Activated naive CD4-positive, alpha-beta T cell (primary cell): ENCODE measurements at places on chromosomes 13 and 19.

GRCh38 chr13:94359875-94360274 lies 119.6 kb downstream of the DCT start:
- no peak for DNase-seq

DNA sequence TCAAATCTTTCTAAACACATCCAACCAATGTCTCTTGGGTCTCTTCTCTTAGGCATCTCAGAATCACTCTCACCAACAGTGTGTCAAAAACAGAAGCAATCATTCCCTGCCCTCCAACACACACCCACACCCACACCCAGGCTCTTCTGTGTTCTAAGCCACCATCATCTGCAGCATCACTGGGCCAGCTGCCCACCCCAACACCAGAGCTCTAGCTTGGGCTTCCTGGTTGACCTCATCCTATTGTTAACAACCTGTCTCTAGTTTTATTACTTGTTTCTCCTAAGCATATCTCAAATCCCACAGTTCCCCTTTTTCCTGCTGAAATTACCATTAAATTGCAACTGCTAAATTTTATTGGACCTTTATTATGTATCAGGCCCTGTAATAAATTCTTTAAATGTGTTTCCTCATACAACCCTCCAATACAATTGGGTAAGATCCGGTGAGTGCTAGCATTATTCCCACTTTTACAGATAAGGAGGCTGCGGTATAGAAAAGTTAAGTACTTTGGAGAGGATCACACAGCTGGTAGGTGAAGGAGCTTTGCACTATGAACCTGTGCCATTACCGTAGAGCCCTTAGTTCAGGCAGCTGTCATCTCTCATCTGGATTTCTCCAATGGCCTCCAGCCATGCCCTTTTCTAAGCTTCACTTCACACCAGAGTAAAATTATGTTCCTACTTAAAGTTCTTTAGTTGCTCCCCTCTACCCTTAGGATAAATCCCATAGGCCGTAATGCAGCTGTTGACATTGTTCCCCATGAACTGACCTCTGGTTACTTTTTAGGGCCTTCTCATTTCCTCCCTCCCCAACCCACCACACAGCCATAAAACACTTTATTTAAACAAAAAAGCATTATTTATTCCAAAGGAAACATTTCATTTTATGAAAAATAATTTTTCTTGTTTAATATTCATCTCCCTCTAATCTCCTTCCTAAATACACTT lies 227.7 kb downstream of the B3GLCT start:
- no peak for DNase-seq

GRCh38 chr19:32877977-32878745 lies 8.6 kb upstream of the SLC7A9 start:
- DNase-seq = no peak

GRCh38 chr19:56547535-56547934 lies 8.8 kb downstream of the ZFP28 start:
- no peak for DNase-seq

- DNase-seq = no peak
Measured at GRCh38 chr13:102724923-102725322, 30.1 kb upstream of the METTL21C start.

DNA sequence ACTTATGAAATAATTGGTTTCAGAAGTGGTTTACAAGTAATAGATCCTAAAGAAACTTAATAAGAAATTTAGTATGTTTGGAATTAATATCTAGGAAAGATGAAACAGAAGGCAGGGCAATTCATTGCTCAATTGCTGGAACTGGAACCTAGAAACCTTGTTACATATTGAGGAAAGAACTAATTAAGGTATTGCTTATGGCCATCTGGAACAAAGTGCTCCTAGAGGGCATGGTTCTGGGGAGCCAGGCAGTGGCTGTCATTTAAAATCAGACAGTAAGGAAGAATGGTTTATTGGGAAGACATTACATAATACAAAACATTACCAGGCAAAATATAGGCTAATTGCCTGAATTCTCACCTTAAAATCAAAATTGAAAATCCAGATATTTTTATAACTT lies 224.1 kb downstream of the SLITRK6 start:
- no peak for DNase-seq

- DNase-seq = no peak
Measured at GRCh38 chr19:4598712-4599111, 39.2 kb upstream of the SEMA6B start.

DNA sequence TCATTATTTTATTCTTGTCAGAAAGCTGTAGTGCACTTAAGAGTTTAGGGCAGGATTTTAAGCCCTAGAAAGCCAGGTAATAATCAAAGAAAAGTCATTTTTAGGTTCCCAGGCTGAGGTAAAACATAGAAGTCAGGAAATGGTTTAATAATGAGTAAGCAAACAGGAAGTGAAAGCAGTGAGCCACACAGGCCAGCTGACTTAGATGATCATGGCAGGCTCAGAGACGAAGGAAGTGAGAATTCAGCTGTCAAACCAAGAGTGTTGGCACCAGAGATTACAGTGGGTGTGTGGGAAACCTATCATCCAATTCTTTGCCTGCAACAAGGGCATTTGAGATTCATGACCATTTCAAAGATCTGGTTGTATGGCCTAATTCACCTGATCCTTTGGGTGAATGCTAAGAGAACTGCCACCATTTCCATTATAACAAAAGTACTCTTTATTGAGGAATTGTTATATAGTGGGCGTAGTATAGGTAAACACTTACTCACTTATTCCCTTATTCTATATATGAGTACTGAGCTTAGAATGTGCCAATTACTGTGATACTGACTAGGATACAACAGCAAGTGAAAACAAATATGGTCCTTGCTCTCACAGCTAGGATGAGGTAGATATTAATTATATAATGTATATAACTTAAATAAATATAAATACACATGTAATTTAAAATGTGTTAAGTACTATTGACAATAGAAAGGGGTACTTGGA lies 103.7 kb upstream of the EDNRB start:
- no peak for DNase-seq

DNA sequence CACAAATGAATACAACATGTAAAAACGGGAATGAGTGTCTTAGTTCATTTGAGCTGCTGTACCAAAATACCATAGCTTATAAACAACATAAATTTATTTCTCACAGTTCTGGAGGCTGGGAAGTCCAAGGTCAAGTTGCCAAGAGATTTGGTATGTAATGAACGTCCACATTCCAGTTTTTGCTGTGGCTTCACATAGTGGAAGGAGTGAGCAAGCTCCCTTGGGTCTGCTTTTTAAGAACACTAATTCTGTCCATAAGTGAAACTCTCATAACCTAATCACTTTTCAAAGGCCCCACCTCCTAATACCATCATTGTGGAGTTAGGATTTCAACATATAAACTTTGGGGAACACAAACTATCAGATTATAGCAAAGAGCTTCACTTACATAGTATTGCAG lies 1189.6 kb downstream of the PCDH9 start:
- no peak for DNase-seq

GRCh38 chr19:2049741-2050348 lies 1.2 kb downstream of the MKNK2 start:
- DNase-seq = no peak

GRCh38 chr13:92494915-92495314 lies 731.7 kb upstream of the GPC6 start:
- DNase-seq = no peak

- DNase-seq = no peak
Measured at GRCh38 chr13:100714478-100714877, 39.9 kb upstream of the TMTC4 start.

- peak; percentile 74 for DNase-seq
Measured at GRCh38 chr19:49145573-49146407, 9.4 kb downstream of the HRC start.

DNA sequence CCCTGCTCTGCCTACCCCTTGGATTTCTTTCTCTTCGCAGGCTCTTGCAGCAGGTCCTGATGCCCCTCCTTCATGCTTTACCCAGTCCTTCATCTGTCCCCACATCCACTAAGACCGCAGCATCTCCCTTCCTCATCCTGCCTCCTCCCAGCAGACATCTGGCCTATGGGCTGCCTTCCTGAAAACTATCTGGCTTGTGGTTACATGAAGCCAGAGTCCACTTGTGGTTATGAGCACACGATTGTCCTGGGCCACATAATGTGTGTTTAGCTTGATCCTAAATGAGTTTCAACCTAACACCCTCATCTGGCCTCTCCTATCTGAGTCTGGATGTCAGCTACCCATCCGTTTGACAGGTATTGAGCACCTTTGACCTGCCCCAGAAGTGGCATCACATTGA lies 5.5 kb upstream of the ZNF175 start:
- DNase-seq = no peak

- no peak for DNase-seq
Measured at GRCh38 chr19:56823417-56823816, 17.1 kb downstream of the PEG3 start.

GRCh38 chr13:86937316-86937715 lies 733.9 kb upstream of the SLITRK5 start:
- no peak for DNase-seq

GRCh38 chr19:43651758-43652545 lies 12.3 kb upstream of the CADM4 start:
- no peak for DNase-seq

DNA sequence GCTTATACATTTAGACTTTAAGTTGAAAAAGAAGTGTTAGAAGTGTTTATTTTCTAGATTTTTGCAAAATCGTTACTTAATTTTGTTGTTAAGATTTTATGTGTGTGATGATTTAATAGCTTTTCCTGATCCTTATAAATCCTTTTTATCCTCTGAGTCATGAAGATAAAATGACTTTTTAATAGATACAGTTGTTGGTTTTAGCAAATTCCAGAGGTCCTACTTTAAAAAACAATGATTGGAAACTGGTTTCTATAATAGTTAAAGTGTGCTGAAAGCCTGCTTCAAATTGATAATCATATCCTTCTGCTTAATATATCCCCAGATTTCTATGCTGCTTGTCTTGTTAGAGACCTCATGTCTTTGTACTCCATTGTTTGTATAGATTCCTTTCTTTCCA lies 39.0 kb downstream of the RNASEH2B start:
- DNase-seq = no peak

- DNase-seq = no peak
Measured at GRCh38 chr13:60612593-60612992, 215.6 kb downstream of the TDRD3 start.

DNA sequence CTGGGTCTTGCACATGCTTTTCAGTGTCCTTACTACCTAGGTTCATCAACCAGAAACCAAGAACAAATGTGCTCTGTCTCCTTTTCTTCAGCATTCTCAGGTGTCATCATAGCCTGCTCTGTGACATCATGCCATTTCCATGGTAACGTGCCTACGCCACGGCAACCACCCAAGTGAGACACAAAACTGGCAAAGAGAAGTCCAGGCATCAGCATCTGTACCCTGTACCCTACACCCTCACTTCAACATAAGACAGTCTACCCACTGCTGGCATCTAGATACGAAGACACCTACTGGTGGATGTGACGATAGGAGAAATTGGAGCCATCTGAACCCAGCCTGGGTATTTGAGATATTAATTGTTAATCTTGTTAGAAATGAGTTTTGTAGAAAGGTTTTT lies 13.3 kb downstream of the ZC3H4 start:
- DNase-seq = no peak

DNA sequence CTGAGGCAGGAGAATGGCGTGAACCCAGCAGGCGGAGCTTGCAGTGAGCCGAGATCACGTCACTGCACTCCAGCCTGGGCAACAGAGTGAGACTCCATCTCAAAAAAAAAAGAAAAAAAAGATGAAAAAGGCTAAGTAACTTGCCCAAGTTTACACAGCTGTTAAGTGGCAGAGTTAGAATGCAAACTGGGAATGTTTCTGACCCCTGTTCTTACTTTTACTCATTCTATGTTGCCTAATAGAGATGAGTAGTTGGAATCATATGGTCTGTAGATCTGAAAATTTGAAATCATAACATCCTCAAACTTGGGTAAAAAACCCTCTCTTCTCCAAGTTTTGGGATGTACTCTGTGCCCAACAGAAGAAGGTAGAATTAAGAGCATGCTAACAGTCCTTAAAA lies 235.8 kb upstream of the RFC3 start:
- no peak for DNase-seq

- DNase-seq = no peak
Measured at GRCh38 chr13:63042686-63043085, 1627.0 kb upstream of the PCDH20 start.

- no peak for DNase-seq
Measured at GRCh38 chr19:2223959-2224358, 12.2 kb downstream of the PLEKHJ1 start.

- DNase-seq = no peak
Measured at GRCh38 chr19:58409010-58409790, 751 bp downstream of the ZNF584 start.

DNA sequence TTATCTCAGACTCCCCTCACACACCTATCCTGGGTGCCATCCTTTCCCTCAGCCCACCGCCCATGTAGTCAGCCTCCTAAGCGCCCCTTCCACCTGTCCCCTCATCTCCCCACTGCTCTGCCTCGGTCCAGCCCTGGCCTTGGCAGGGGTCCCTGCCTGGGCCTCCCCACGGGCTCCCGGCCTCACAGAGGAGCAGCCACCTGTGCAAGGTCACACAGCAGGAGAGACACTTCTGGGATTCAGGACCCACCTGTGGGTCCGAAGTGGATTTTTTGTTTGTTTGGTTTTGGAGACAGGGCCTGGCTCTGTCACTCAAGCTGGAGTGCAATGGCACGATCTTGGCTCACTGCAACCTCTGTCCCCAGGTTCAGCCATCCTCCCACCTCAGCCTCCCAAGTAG lies 713 bp upstream of the UPK1A start:
- DNase-seq = no peak

- DNase-seq = no peak
Measured at GRCh38 chr13:95420501-95420900, 119.2 kb upstream of the ABCC4 start.

DNA sequence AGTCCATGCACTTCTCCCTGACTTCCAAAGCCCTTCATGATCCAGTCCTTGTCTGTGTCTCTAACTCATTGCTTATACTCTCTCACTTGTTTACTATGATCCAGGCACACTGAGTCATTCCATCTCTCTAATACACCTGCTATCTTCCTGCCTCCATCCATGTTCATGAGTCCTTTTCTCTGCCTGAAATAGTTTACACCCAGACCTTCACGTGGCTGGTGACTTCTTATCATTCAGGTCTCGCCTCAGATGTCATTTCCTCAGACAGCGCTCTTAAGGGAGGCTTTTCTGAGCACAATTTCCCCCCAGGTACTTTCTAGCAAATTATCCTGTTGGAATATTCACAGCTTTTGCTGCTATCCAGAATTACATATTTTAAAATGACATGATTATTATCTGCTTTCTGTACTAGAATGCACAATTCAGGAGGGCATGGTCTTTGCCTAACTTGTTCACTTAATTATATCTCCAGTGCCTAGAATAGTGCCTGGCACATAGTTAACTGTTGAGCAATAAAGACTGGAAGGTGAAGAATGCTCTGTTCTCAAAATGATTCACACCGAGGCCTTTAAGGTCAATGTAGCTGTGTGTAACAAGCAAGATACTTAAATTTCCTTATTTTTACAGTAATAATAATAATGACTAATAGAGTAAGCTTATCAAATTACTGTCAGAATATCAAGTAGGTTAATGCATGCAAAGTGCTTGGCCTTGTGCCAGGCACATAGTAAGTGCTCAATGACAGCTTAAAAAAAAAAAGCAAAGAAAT lies 183.7 kb upstream of the SPRY2 start:
- no peak for DNase-seq

GRCh38 chr19:34452723-34453122 lies 24.5 kb downstream of the UBA2 start:
- no peak for DNase-seq
